ENCODE measurements at places on chromosomes 16 and 17.

GRCh38 chr17:17924857-17925250, 47.3 kb downstream of the TOM1L2 start:
- DNase-seq = no peak

DNA sequence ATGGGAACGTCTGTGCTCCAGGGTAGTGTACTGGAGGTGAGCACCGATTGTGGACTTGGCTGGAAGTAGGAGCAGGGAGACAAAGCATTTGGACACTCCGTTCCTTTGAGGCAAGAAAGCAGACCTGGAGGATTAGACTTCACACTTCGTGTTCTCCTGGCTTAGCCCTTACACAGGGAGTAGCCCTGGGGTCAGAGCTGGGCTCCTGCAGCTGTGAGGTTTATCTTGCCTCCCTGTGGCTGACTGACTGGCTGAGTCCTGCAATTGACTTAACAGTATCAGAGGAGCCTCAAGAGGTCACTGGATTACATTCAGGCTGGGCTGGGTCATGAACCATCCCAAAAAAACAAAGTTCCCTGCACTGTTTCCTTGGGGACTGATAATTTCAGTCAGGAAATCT, 37.1 kb downstream of the MPRIP start:
- DNase-seq = no peak

DNA sequence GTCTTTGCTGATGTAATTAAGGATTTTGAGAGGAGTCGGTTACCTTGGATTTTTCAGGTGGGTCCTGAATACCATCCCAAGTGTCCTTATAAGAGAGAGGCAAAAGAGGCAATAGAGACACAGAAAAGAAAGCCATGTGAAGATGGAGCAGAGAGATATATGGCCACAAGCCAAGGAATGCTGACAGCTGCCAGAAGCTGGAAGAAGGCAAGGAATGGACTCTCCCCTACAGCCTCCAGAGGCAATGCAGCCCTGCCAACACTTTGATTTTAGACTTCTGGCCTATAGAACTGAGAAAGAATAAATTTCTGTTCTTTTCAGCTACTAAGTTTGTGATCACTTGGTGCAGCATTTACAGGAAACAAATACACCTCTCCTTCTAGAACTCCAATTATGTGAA, 8.2 kb upstream of the RNFT1 start:
- DNase-seq = no peak

DNA sequence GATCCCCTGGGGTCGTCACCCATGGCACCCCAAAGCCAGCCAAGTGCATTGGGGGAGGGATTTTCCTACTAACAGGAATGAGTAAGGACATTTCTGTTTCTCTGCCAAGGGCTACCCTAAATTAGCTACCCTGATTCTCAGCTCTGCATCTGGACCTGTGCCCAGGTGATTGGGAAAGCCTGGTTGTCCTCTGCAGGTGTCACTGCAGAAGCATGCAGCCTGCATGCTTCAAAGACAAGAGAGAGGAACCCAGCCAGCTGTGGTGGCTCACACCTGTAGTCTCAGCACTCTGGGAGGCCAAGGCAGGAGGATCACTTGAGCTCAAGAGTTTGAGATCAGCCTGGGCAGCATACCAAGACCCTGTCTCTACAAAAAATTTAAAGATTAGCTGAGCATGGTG, 19.6 kb downstream of the BEAN1 start:
- no peak for DNase-seq

DNA sequence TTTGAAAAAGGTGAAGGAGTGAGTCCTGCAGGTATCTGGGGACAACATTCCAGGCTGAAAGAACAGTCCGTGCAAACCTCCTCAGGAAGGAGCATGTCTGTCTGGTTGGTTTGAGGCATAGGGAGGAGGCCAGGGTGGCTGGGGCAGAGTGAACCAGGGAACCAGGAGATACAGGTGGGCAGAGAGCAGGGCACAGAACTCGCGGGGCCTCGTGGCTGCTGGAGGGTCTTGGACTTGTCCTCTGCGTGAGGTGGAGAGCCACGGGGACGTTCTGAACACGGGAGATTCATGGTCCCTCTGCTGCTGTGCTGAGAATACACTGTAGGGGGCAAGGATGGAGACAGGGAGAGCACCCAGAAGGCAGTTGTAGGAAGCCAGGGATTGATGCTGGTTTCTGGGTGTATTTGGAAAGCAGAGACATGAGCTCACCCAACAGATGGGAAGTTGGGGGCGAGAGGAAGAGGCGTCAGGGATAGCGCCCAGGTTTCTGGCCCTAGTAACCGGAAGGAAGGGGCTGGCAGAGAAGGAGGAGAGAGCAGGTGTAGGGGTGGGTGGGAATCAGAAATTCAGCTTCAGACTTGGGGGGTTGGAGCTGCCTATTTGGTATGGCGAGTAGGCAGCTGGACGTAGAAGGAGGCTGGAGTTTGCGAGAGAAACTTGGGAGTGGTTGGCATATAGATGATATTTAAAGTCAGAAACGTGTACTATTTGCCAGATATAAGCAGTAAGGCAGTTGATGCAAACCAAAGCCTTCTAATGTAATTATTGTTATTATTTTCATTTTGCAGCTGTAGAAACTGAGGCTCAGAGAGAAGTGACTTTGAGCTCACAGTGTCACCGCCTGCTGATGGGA, at the start of gene CCL17:
Gene CCL17 (plus strand): TSS at position 803 of the 853 bp plus-strand sequence. CDS start 9,166 bp downstream, outside the sequence.
- DNase-seq = no peak

- DNase-seq = peak; percentile 72
These were observed 77.8 kb downstream of the WWP2 start for GRCh38 chr16:69839798-69840409.

DNA sequence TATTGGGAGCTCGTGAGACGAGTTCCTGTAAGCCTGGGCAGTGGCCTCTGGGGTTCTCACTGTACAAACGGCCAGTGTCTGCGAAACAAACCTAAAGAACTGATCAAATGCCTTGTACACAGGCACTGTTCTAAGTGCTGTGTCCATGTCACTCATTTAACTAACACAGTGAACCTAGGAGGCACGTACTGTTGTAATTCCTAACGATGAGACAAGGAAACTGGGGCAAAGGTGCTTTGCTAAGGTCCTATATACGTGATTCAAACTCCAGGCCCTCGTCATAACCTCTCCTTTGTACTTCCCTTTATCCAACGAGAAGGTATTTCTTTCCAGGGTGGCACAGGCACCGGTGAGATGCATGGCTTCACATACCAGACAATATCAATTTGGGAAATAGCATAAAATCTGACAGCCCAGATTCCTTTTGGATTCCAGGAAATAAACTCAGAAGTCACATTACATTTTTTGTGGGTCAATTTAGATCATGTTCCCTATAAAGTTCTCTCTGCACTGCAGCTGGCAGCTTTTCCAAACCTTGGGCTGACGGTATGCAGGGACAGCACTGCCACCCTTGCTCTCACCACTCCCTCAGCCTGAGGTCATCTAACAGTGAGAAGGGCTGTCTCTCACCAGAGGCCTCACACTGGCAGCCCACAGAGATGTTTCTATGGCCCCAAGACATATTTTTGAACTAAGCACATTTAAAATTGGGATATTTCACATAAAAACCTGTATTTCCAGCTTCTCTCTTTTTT, 18.3 kb downstream of the GLYR1 start:
- no peak for DNase-seq
